ENCODE measurements at places on chromosomes 6 and 20. TPM values are rescaled to one million over a fixed set of nuclear protein-coding genes. Genes with fewer than 3 reads are reported as not detected.

KCNG1 gene
- 4.5 TPM for total RNA-seq

- DNase-seq: no peak
Measured at GRCh38 chr20:57785061-57785460, 75.2 kb upstream of the PMEPA1 start.

DNA sequence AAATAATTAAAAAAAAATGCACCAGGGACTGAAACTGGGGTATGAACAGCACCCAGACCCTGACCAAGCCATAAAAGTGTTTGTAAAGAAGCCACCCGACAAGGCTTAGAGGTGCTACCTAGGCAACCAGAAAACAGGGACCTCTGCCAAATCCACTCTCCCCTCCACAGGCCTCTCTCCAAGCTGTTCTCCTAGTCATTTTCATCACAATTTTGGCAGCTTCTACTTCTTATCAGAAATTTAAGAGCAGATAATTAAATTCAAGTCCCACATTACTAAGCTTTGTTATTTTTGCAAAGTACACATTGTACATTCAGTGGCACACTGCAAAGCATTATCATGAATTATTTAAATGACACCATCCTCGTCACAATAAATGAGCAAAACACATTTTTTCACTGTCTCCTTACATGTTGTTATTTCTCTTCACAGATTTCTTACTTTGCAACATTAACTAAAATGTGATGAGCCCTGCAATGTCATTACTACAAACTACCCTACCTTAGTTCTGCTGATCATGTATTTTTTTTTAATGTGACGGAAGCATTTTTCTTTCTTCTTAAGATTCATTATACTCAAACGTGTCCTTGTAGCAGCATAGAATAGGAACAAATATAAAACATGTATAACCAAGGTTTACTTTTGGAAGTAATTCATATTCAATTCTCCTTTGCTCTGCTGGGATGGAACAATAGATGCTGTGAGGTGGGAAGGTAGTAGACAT, 38.1 kb downstream of the ECT2L start:
- no peak for DNase-seq

DZANK1 gene
- total RNA-seq: 3.1 TPM
